Stimulated activated CD4-positive, alpha-beta T cell treated with anti-CD3 and anti-CD28 coated beads, Interleukin-4, amount 100 ng/mL, for 1 hour (primary cell): ENCODE measurements at places on chromosomes 11 and 22.

- no peak for DNase-seq
These were observed 530.5 kb upstream of the LRRC4C start for GRCh38 chr11:41989823-41990380.

DNA sequence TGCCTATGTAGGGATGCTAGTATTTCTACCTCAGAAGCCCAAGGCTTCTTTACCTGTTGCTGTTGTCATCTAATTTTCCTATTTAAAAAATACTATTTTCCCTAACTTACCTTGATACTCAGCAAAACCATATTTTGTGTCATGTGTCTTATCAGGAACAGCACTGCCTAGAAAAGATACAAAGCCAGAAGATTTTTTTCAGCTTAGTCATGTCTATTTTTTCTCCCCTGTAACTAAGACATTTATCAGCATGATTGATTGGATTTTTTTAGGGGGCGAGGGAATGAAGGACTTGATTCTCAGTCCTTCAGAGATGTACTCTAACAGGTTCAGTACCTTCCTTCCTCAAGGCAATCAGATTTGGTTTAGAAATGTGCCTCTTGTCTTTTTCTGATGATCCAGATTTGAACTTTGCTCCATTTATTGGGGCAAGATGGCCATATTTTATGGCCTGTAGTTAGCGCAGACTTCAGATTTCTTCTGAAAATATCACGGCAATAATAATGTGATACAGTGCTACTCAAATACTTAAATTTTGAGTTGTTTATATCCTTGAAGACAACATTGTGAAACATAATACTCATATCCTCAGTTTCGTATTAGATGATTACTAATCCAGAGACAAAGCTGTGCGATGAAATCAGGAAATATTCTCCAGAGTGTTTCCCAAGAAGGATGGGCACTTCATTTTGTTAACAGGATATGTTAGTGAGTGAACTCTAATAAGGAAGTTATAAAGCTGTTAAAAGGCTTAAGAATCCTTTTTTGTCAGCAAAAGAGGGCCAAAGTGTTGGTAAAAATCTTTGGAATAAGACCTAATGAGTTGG lies 3.8 kb upstream of the PIK3IP1 start:
- DNase-seq: no peak

DNA sequence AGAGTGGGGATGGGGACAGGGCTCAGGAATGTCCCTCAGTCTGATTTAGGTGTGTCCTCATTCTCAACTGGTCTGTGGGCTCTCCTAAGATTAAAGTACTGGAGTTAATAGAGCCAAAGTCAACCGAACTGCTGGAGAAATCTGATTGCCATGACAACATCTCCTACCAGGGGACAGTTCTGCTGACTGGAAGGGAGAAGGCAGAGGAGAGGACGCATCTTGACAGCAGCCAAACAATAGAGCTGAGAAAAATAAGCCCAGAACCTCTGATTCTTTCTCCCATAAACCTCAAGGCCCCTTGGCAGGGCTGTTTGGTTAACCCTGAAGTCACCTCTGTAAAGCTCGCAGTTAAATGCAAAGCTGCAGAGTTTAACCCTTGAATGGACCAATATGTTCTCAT lies 2.8 kb downstream of the KCTD14 start:
- DNase-seq: no peak

DNA sequence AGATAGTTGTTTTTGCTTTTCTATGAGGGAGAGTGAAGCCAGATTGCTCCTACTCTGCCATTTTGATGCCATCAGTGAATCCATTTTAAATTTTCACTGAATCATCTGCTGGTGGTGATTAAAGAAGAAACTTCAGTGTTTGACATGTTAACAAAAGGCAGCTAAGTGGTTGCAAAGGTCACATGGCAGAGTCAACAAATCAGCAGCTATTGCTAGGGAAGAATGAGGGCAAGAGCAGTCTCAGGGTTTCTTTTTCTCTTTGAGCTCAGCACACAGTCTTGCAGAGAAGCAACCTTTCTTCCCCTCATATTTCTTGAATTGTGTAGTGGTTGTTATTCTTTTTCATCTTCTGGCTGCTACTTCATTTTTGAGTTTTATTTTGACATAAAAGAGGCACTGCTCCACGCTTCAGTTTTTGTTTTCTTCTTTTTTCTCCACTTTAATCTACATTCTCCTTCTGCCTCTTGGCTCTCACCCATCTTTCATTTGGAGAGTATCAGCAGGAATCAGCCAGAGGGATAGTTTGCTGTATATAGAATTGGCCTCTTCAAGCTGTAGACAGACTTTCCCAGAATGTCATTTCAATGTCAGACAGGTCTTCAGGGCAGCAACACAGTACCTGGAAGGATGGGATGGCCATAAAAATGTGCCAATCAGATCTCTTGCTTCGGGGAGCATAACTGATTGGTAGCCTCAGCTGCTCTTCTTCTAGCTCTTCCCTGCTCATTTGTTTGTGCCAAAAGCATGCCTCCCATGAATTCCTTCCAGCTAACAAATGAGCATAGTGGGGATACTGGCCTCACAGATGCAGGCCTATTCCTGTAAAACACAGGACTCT lies 153.9 kb downstream of the TRPC6 start:
- DNase-seq: no peak

GRCh38 chr11:78195917-78196560 lies 7.3 kb downstream of the USP35 start:
- DNase-seq: no peak

DNA sequence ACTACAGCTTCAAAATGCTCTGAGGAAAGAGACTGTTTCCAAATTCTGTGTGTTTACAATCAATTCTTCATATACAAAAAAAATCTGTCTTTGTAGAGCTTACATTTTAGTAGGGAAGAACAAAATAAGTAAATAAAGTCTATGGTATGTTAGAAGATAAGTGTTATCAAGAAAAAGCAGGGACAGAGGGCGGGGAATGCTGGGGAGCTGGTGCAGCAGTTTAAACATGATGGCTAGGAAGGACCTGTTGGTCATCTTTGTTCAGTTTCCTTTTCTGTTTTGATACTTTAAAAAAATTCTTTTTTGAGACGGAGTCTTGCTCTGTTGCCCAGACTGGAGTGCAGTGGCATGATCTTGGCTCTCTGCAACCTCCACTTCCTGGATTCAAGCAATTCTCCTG lies 16.1 kb downstream of the TMEM25 start:
- no peak for DNase-seq

DNA sequence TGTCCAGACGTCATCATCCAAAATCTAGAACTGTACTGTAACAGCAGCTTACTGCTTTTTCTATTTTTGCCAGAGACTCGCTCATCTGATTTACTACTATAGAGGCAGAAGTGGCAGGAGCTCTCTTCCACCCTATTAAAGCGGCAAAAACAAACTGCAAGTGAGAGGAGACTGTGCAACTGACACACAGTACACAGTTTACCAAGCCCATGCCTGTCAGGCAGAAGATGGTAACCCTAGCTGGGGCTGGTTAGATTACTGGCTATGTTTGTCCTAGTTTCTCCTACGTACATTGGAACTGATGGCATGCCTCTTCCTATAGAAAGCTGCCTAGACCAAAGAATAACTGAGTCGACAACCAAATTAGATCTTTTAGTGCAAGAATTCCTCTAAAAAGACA lies 51.8 kb downstream of the CELF1 start:
- DNase-seq: no peak
